NCI-H524 treated with DMSO at 0.1 percent for 48 hours (cell line): ENCODE measurements at places on chromosomes 7 and 10.

DNA sequence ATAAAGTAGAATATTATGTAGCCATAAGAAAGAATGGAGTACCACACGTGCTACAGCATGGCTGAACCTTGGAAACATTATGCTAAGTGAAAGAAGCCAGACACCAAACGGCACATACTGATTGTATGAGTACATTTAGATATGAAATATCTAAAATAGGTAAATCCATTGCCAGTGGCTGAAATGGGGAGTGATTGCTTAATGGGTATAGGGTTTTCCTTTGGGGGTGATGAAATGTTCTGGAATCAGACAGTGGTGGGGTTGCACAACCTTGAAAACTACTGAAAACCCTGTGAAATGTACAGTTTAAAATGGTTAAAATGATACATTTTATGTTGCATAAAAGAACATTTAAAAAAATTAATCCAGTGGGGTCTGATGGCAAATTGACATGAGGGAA, 667.9 kb downstream of the AUTS2 start:
- DNase-seq: no peak

DNA sequence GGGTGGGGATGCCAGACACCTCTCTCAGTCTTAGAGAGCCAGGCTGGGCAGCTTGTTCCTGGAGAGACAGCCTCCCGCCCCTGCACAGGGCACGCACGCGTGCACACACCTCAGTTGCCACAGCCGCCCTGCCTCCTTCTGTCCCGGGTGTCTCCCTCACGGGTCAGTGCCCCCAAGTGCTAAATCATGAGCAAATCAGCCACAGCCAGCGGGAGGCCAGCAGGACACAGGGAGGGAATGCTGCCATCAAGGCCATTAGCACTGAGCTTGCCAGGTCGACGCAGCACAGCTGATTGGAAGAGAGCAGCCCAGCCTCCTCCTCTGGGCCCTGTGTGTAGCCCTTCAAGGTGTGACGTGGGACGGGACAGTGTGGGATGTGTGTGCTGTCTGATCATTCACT, 130.4 kb downstream of the CDH23 start:
- DNase-seq: no peak

GRCh38 chr7:144503215-144503614, 99.7 kb upstream of the NOBOX start:
- DNase-seq: no peak

GRCh38 chr10:97713339-97713825, at the start of gene MARVELD1:
TSS of gene MARVELD1 (plus strand) at chr10:97713730. CDS start at chr10:97713877, 147 bp downstream.
- DNase-seq: no peak

DNA sequence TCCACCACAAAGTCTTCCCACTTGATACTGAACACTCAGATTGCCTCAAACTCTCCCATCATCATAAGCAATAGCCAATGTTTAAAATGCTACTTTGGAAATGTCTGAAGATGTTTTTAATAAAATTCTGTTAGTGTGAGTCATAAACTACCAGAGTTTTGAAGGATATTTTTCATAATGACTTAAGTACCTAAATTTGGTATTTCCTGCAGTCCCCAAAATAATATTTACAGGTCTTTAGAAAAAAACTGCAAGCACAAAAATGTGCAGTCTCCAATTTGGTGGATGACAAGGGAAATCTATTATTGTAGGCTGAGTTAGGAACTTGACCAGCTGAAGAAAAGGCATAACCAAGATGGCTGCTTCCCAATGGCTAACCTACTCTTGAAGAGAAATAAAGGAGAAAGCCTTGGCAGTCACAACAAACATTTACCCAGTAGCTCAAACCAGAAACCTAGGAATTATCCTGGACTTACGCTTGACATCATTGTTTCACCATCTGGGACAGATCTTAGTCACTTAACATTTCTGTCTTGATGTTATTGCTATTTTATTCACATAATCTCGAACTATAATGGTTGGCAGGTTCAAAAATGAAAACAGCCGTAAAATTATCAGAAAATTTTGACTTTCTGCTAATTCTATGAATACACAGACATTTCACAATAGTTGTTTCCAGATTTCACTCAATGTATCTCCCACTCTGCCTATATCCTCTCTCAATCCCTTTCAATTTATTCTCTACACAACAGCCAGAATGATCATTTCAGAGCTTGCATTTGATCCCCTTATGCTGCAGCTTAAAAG, 111.2 kb upstream of the STEAP1B start:
- no peak for DNase-seq

GRCh38 chr10:31709028-31709427, 219.6 kb downstream of the ARHGAP12 start:
- peak; percentile 39 for DNase-seq

DNA sequence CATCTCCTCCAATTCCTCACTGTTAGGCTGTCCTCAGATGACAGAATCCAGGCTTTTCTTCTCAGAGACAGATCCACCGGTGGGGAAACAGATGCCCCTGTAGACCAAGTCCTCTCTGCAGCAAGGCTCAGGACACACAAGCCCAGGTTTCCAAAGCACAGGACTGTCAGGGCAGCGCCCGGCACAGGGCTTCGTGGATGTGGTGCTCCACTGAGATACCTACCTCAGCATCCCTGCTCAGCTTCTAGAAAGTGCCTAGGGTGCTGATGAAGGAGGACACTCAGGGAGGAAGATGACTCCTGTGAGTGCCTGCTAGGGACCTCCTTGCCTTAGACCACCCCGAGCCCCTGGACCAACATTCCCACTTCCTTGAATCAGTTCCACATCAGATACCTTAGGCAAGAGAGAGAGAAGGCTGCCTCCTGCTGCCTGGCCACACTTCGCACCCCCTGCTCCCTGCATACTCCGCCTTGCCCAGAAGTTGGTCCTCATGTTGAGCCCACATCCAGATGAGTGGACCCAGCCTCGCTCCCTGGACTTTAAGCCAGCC, 8.9 kb upstream of the RBP3 start:
- no peak for DNase-seq

GRCh38 chr7:1369916-1370657, 89.2 kb downstream of the MICALL2 start:
- no peak for DNase-seq

- peak; percentile 75 for DNase-seq
Measured at GRCh38 chr7:95690367-95690947, 81.9 kb upstream of the DYNC1I1 start.

- no peak for DNase-seq
Measured at GRCh38 chr10:26931223-26931622, 70.5 kb upstream of the ABI1 start.

DNA sequence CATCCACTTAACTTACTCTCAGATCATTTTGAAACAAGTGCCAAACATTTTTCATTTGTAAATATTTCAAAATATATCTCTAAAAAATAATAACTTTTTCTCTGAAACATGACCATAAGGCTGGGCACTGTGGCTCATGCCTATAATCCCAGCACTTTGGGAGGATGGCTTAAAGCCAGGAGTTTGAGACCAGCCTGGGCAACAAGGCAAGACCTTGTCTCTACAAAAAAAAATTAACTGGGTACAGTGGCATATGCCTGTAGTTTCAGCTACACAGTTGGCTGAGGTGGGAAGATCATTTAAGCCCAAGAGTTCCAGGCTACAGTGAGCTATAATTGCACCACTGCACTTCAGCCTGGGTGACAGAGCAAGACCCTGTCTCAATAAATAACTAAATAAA, 36.4 kb downstream of the USP54 start:
- no peak for DNase-seq

DNA sequence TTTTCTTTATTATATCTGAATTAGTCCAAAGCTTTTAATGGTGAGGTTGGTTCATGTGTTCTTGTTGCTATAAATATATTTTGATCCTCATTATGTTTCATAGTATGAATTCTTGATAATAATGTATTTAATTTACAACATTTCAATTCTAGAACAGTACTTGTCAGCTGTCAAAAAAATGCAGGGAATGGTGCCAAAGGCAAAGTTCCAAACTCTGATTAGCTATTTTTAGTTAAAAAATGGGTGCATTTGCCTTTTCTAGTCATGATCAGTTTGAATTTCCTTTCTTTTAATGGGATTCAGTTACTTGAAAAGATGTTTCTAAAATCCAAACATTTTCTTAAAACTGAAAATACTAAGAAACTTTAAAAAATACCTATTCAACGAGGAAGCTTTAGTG, 49.6 kb downstream of the ANKIB1 start:
- DNase-seq: no peak

GRCh38 chr7:43313628-43314378, 201.4 kb downstream of the HECW1 start:
- DNase-seq: no peak

GRCh38 chr10:78342827-78343653, 309.4 kb downstream of the RPS24 start:
- peak; percentile 53 for DNase-seq

- DNase-seq: peak; percentile 46
Measured at GRCh38 chr7:126959649-126960048, 293.1 kb downstream of the GRM8 start.

GRCh38 chr10:113498997-113499396, 53.9 kb upstream of the HABP2 start:
- no peak for DNase-seq

DNA sequence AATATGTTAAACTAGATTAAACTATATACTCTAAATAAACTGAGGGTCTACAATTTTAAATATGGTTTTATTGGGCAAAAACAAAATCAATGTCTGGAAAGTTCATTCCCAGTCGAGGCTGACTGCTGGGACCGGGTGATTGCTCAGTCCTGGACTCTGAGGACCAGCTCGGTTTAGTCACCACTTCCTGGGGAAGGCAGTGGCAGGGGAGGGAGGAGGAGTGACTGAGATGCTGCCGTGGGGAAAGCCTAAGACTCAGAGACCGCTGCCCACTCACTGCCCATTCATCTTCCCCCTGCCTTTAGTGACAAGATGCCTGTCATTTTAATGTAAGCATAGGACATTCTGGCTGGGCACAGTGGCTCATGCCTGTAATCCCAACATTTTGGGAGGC, 29.0 kb downstream of the ATOH7 start:
- no peak for DNase-seq

GRCh38 chr7:26705567-26705966, 158.8 kb downstream of the SKAP2 start:
- DNase-seq: no peak

DNA sequence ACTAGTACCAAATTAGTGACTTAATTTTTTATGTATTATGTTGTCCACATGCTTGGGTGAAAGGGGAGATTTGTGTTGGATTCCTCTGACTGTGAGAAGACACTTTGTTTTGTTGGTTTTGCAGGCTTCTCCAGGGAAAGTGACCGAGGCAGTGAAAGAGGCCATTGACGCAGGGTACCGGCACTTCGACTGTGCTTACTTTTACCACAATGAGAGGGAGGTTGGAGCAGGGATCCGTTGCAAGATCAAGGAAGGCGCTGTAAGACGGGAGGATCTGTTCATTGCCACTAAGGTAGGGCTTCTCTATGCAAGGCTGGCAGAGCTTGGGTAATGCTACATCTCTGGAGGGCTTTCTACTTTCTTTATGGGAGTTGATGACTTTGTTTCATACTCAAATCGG, 4.5 kb downstream of the AKR1E2 start:
- DNase-seq: no peak

DNA sequence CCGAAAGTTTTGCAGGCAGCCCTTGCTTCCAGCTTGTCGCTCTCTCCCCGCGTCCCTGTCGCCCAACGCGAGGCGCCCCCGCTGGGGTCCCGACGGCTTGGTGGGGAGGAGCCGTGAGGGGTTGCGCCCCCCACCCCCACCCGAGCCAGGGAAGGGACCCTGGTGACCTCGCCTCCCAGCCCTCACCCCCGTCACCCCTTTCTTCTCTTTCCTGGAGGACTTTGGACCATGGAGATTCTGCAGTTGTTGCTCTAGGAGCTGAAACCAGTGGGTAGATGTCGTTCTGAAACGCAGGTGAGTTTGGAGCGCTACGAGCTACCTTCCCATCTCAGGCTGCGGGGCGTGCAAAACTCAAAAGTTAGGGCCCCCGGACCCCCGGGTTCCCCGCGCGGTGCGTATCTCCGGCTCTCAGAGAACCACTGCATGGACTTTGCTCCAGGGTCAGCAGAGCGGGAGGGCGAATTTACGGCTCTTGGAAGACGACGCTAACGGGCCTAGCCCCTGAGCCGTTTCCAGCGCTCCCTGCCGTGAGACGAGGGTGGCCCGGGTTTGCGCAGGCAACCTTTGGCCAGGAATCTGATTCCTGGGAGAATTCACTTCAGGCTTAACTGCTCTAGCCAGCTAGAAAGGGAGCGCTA, 684 bp upstream of the ATXN7L1 start:
- no peak for DNase-seq

DNA sequence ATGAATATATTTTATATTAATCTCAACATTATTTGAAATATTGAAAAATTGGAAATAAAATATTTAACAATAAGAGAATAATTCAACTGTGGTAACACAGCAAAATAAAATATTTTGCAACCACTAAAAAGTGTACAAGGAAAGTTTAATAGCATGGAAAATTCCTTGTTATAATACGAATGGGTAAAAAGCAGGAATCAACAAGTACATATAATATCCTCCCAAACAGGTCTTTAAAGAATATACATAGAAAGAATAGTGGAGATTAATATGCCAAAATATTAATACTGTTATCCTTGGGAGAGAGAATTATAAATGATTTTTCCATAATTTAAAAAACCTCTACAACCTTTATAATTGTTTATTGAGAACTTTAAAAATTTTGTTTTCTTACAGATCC, 1.0 kb downstream of the DNAJC12 start:
- DNase-seq: no peak

DNA sequence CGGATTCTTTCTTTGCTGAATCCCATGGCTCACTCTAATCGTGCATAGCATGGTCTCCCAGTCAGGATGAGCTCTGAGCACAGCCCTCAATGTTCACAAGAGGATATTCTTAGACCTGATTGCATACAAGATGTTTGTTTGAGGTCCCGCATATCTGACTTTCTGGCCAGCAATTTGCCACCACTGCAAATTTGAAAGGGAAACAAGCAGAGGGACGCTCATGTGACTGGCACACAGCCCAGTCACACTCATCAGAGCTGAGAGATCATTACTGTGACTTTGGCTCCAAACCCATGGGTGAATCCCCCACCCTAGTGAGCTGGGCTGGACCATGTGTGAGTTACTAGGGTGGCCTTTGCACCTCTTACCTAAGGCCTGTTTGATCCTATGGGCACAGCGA, 9.9 kb downstream of the TAS2R41 start:
- no peak for DNase-seq

- no peak for DNase-seq
Measured at GRCh38 chr7:89989454-89989853, 164.8 kb upstream of the STEAP1 start.

DNA sequence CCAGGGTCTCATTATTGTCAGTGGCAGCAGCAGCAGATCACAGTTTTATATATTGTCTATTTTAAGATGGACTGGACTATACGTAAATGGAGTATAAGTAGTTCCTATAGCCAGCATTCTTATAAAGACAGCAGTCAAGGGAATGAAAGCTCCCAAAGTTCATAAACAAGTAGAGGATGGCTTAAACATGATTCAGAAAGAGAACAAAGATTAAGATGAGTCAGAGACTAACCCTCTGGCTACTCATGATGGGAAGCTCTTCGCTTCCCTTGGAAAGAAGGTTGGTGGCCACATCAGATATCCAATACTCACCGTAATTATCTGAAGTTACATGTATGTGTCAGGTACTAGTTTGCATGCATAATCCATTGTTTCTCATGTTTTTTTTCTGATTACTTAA, 277.0 kb downstream of the INHBA start:
- DNase-seq: no peak
